ENCODE measurements at places on chromosomes 12 and 14.

GRCh38 chr14:94970941-94971730 is 186.2 kb downstream of the DICER1 start:
- DNase-seq = no peak

GRCh38 chr12:96862326-96862725 is 44.7 kb upstream of the NEDD1 start:
- DNase-seq = no peak

- DNase-seq = no peak
These were observed 158.6 kb downstream of the PRIMA1 start for GRCh38 chr14:93629643-93630042.

GRCh38 chr14:95741038-95741490 is 27.1 kb upstream of the TCL1A start:
- no peak for DNase-seq

GRCh38 chr12:92469837-92470236 is 233.0 kb upstream of the PLEKHG7 start:
- DNase-seq = no peak

- DNase-seq = peak; percentile 32
These were observed 32.0 kb downstream of the PTPN11 start for GRCh38 chr12:112450725-112451124.

GRCh38 chr12:79329933-79330332 is 360.8 kb downstream of the PAWR start:
- DNase-seq = no peak

- no peak for DNase-seq
These were observed 1.4 kb upstream of the M6PR start for GRCh38 chr12:8950702-8951478.

GRCh38 chr12:98894412-98895085 is 249.5 kb downstream of the APAF1 start:
- peak; percentile 8 for DNase-seq

- no peak for DNase-seq
These were observed 851.8 kb downstream of the TMTC2 start for GRCh38 chr12:83538361-83538965.

- peak; percentile 87 for DNase-seq
These were observed 1.4 kb downstream of the SUSD6 start for GRCh38 chr14:69612783-69613130.

GRCh38 chr12:101436136-101436535 is 28.6 kb upstream of the ARL1 start:
- DNase-seq = no peak

DNA sequence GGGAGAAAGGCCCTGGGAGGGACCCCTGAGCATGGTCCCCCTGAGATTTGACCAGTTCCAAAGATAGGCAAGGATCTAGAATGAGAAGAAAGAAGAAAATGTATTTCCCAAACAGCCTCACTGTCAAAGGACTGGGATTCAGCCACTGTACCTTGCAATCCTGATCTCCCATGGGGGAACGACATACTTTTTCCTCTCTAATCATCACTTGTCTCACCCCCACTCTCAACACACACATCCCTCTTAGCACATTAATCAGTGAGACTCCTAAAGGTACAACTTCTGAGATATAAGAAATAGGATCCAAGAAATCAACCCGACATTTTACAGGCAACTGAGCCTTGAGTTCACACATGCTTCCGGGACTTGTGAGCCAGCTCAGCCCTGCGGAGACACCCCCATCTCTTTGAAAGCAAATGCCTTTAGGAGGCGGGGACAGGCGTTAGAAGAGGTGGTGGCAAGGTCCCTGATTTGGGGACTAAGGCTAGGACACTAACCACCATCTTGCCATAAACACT is 1.4 kb downstream of the MAP3K9 start:
- DNase-seq = peak; percentile 31

DNA sequence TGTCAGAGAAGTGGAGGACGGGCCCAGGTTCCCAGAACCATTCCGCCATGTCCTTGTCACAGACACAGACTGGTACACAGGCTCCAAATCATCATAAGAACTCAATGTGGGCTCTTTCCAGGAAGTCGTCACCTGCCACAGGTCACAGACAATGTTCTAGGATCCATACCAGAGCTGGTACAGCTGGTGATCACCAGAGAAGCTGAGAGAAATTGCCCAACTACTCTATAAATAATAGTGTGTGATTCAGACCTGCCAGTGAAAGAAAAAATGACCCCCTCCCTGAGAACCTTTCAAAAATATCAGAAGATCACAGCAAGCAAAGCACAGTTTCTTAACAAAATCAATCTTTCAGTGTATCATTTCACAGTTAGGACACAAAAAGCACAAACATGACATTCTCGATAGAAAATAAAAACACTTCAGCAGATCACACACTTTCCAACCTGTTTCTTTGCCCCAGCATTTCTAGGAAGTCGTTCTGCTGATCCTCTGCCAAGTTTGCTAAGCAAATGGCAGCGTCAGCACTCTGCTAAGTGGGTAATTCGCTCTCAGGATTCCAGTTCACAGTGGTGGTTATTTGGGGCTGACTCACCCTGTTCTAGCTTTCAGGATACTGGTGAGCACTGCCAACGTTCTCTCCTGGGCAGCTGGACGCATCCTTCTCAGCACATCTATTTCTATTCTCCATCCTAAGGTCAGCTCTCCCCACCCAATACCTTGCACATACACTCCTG is 223.3 kb upstream of the SFSWAP start:
- peak; percentile 4 for DNase-seq

DNA sequence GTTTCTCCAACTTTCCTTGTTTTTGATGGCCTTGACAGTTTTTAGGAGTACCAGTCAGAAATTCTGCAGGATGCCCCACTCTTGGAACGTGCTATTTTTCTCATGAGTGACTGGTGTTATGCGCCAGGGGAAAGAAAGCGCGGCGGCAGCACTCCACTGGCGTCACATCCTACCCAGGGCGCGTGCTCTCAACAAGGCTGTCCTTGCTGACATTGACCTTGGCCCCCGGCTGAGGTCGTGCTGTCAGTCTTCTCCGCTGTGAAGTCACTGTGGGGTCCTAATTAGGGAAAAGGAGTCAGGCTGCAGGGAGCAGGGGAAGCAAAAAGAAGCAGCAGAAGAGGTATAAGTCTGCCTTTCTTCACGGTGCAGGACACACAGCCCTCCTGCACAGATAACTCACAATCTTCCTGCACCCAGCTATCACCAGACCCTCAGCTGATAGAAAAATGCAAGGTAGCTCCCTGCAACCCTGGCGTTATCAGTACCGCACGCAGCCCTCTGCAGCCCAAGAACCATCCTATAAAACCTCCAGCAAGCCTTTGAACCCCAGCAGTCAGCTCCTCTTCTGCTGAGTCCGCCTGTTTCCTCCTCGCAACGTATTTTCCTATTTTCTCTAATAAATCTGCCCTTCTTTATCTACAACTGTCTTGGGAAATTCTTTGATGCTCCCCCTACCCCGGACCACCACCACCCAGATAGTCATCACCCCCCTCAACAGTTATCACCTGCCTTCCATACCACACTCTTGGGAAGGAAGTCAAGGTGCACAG is 48.0 kb upstream of the C14orf180 start:
- DNase-seq = no peak

GRCh38 chr14:102828151-102828550 is 50.9 kb downstream of the TRAF3 start:
- no peak for DNase-seq

DNA sequence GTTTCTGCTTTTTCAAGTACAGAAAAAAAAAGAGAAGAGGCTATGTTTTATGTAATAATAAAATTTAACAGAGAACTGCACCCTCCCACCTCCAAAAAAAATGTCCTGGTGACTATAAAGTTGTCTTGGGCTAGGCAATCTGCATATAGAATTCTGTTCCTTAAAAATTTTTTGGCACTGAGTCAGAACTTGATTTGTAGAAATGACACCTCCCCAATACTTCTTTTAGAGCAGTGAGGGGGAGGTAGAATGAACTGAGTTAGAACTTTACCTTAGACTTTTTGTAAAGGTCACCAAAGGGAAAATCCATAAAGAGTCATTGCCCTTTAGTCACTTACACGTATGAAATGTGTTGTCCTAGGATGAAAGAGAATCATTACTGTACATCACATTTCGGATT is 80.0 kb downstream of the BTG1 start:
- DNase-seq = no peak

DNA sequence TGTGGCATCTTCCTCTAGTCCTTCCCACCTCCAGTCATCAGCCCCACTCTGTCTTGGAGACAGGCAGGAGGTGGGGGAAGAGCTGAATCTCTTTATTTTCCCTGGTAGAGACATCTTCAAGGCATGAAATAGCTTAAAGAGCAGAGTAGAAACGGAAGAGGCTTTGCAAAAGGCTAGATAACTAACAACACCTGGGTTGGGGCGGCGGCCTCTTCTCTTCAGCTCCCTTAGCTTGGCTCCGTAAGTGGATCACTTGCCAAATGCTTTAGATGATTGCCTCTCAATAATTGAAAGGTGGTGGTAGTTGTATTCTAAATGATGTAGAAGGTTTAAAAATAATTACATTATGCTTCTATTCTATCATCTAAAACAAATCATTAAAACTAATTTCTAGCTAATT is 36.1 kb downstream of the SSPN start:
- DNase-seq = no peak

GRCh38 chr12:98439471-98439951 is 75.9 kb upstream of the TMPO start:
- DNase-seq = no peak

GRCh38 chr12:12899530-12900380 is 8.4 kb downstream of the GPRC5A start:
- DNase-seq = no peak

- DNase-seq = no peak
These were observed 307.7 kb downstream of the CCDC91 start for GRCh38 chr12:28497889-28498411.

GRCh38 chr12:20420557-20420956 is 52.2 kb downstream of the PDE3A start:
- DNase-seq = no peak

- no peak for DNase-seq
These were observed 156.6 kb downstream of the DAD1 start for GRCh38 chr14:22432348-22432976.
